Activated CD4-positive, alpha-beta T cell treated with anti-CD3 and anti-CD28 coated beads, Interleukin-2, amount 10 ng/mL, durations not matched to agents 7 days and 5 days (primary cell): ENCODE measurements at places on chromosomes 7 and 10. TPM values are rescaled to one million over a fixed set of nuclear protein-coding genes. Genes with fewer than 3 reads are reported as not detected.

DNA sequence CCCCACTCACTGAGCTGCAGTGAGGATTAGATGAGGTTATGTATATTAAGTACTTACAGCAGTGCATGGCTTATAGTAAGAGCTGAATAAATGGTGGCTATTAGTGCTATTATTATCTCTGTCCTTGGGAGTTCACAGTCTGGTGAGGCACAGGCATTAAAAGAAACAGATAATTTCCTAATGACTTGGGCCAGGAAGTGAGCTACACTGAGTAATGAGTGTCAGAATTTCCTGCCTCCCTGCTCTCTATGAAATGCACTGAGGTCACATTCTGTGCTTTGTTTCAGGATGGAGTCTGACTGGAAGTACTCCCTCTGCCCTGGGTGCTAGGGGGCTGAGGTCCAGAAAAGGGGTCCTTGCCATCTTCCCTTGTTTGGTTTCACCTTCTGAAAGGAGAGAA lies 48.7 kb upstream of the LOXL4 start:
- H3K36me3 ChIP-seq: no peaks in the 10 kb centered on the region
- H3K27ac ChIP-seq: no peak overlapping the region
- no peak for DNase-seq
- H3K27me3 ChIP-seq: no peaks in the 10 kb centered on the region

- no peak overlapping the region for H3K4me3 ChIP-seq
- peaks cover 11% of the 10 kb centered on the region for H3K27me3 ChIP-seq
- DNase-seq: peak; percentile 37
- H3K4me1 ChIP-seq: peaks cover 30% of the 10 kb centered on the region
- H3K27ac ChIP-seq: peak overlapping the region; percentile 66
- no peaks in the 10 kb centered on the region for H3K36me3 ChIP-seq
These were observed 150.1 kb upstream of the SHH start for GRCh38 chr7:155962191-155962967.

DNA sequence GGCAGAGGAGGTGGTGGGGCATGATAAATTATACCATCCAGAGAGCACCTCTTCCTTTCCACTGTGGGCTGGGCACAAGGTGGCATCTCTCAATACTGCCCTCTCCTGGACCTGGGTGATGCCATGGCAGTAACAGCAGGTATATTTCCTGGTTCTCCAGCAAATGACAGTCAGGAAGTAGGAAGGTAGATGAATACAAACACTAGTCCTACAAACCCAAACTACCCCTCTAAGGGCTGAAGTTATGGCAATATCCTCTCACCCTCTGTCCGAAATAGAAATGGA lies 1004.9 kb downstream of the KCNMA1 start:
- no peak overlapping the region for H3K4me3 ChIP-seq
- no peaks in the 10 kb centered on the region for H3K27me3 ChIP-seq
- no peaks in the 10 kb centered on the region for H3K36me3 ChIP-seq

DNA sequence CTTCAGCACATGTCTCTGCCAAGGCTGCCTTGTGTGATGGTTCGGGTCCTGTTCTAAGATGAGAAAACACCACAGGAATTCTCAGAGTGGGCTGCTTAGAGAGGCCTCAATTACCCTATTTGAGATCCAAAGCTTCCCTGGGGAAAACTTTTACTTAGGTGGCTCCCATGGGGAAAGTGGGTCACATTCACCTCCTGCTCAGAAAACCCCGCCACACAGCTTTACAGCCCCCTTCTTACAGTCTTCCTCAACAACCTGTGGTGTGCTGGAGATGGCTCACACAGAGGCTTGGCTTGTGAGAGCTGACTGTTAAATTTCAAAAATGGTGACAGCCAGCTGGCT lies 36.6 kb upstream of the KCNIP2 start:
- H3K36me3 ChIP-seq: no peaks in the 10 kb centered on the region
- peaks cover 12% of the 10 kb centered on the region for H3K4me1 ChIP-seq
- no peak for DNase-seq
- no peak overlapping the region for H3K4me3 ChIP-seq
- H3K27ac ChIP-seq: no peak overlapping the region
- no peaks in the 10 kb centered on the region for H3K27me3 ChIP-seq

Gene BCCIP
- total RNA-seq: 56.4 TPM

Gene OGA
- total RNA-seq: 145 TPM

Gene GRK5
- total RNA-seq: 26.0 TPM

- no peak for DNase-seq
- H3K4me1 ChIP-seq: peaks cover 4% of the 10 kb centered on the region
- no peak overlapping the region for H3K4me3 ChIP-seq
- no peaks in the 10 kb centered on the region for H3K36me3 ChIP-seq
- no peaks in the 10 kb centered on the region for H3K27me3 ChIP-seq
These were observed 101.2 kb upstream of the PALS2 start for GRCh38 chr7:24472093-24472492.

Gene NOLC1
- 81.3 TPM for total RNA-seq

- no peak overlapping the region for H3K27ac ChIP-seq
- peaks cover 15% of the 10 kb centered on the region for H3K4me1 ChIP-seq
- H3K27me3 ChIP-seq: peaks cover 48% of the 10 kb centered on the region
- H3K4me3 ChIP-seq: no peak overlapping the region
- no peaks in the 10 kb centered on the region for H3K36me3 ChIP-seq
These were observed 23.5 kb downstream of the ABLIM1 start for GRCh38 chr10:114634609-114634979.

Gene RNF133
- not detected for total RNA-seq

DNA sequence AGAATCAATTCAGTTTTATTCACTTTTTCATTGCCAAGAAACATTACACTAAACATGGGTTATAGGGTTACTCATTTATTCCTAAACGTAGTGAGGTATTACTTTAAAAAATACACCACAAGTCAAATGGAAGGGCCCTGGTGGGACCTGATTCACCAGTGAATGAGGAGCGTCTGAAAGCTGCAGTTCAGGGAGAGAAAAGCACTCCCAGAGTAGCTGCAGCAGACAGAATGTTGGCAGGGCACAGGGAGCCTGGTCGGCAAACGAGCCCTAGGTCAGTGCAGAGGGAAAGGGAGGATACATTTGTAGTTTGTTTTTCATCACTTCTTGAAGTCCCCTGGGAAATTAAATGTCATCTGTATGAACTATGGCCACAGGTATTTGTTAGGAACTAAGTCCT lies 361.7 kb upstream of the ETV1 start:
- H3K36me3 ChIP-seq: no peaks in the 10 kb centered on the region
- no peak overlapping the region for H3K27ac ChIP-seq
- no peaks in the 10 kb centered on the region for H3K27me3 ChIP-seq

DNA sequence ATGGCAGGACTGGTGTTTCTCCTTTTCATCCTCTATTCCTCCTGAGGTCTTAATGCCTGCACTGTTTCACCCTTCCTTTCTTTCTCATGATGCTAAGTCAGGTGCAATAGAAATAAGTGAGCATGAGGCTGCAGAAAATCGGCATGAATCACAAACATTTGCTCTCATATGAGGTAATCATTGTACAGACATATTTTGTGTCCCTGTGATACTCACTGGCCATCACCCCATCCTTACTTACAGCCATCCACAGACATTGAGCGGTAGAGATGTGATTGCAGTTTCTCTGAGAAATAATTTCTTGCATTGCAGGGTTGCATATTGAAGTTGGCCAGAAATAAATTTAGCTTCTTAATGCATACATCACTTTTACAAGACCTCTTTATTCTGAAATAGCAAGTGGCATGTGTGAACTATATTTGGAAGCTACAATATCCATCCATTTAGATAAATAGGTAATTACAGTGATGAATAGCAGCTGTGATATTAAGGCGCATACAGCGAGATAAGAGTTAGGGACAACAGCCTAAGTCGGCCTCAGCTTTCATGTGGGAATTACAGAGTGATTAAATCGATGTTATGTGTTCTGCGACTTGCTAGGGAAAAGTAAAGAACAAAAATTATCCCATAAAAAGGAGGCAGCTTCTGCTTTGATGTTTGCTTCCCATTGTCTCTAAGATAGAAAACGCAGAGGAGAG lies 612.6 kb downstream of the SORCS3 start:
- no peaks in the 10 kb centered on the region for H3K36me3 ChIP-seq
- no peaks in the 10 kb centered on the region for H3K27me3 ChIP-seq
- H3K27ac ChIP-seq: no peak overlapping the region

Gene AFAP1L2
- 1.8 TPM for total RNA-seq

GRCh38 chr7:20784388-20785156 lies 2.1 kb downstream of the SP8 start:
- H3K4me1 ChIP-seq: peaks cover 16% of the 10 kb centered on the region
- DNase-seq: no peak
- H3K27ac ChIP-seq: no peak overlapping the region

Gene TAS2R38
- not detected for total RNA-seq

Gene CCDC71L
- 12.1 TPM for total RNA-seq

- no peak overlapping the region for H3K27ac ChIP-seq
- DNase-seq: no peak
- no peak overlapping the region for H3K4me3 ChIP-seq
- H3K36me3 ChIP-seq: no peaks in the 10 kb centered on the region
These were observed 33.4 kb upstream of the KNDC1 start for GRCh38 chr10:133126431-133127290.

GRCh38 chr7:77393261-77393660 lies 22.9 kb downstream of the GSAP start:
- no peak overlapping the region for H3K4me3 ChIP-seq
- peaks cover 10% of the 10 kb centered on the region for H3K36me3 ChIP-seq
- peak; percentile 14 for DNase-seq
- no peak overlapping the region for H3K27ac ChIP-seq
- H3K4me1 ChIP-seq: peaks cover 24% of the 10 kb centered on the region

Gene TMEM139
- total RNA-seq: 0.57 TPM

GRCh38 chr7:28595801-28596200 lies 183.5 kb downstream of the CREB5 start:
- H3K36me3 ChIP-seq: no peaks in the 10 kb centered on the region
- H3K4me1 ChIP-seq: peaks cover 8% of the 10 kb centered on the region
- peaks cover 4% of the 10 kb centered on the region for H3K27me3 ChIP-seq
- no peak overlapping the region for H3K27ac ChIP-seq
- H3K4me3 ChIP-seq: no peak overlapping the region
- DNase-seq: no peak

DNA sequence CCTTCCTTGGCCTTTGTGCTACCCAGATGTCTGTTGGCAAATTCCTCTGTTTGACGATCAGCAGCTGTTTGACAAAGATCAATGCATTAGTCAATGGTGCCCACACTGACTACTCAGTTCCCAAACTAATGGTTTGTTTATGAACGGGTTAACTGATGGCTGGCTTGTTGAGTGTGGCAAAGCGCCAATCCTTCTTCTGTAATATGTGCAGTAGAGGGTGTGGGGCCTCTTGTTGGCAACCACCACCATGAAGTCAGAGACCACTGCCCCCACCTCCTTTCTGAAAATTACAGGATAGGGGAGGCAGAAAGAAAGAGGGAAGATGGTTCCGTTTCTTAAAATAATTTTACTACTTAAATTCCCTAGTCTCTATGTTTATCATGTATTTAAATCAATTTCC lies 2.6 kb upstream of the PLCE1 start:
- DNase-seq: no peak
- H3K4me3 ChIP-seq: no peak overlapping the region
- H3K27ac ChIP-seq: no peak overlapping the region

DNA sequence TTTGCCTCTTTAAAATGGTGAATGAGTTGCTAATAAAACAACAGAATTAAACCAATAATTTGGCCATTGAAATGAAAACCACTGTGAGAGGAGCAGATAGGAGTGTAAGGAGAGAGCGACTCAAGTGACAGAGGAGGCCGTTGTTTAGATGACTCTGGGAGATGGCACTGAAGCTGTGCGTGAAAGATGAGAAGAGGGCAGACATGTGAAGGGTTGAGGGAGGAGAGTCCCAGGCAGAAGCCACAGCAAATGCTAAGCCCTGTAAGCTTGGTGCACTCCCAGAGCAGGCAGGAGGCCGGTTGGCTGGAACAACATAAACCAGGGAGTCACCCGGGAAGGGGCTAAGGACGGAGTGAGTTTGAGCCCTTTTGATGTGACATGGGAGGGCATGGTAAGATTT lies 814 bp upstream of the OPALIN start:
- no peaks in the 10 kb centered on the region for H3K4me1 ChIP-seq
- H3K27ac ChIP-seq: no peak overlapping the region
- peaks cover 8% of the 10 kb centered on the region for H3K27me3 ChIP-seq
- H3K36me3 ChIP-seq: no peaks in the 10 kb centered on the region
- no peak for DNase-seq
